ENCODE measurements at places on chromosomes 13 and 19.

GRCh38 chr13:77184455-77184854 is 142.4 kb downstream of the MYCBP2 start:
- no peak for DNase-seq

DNA sequence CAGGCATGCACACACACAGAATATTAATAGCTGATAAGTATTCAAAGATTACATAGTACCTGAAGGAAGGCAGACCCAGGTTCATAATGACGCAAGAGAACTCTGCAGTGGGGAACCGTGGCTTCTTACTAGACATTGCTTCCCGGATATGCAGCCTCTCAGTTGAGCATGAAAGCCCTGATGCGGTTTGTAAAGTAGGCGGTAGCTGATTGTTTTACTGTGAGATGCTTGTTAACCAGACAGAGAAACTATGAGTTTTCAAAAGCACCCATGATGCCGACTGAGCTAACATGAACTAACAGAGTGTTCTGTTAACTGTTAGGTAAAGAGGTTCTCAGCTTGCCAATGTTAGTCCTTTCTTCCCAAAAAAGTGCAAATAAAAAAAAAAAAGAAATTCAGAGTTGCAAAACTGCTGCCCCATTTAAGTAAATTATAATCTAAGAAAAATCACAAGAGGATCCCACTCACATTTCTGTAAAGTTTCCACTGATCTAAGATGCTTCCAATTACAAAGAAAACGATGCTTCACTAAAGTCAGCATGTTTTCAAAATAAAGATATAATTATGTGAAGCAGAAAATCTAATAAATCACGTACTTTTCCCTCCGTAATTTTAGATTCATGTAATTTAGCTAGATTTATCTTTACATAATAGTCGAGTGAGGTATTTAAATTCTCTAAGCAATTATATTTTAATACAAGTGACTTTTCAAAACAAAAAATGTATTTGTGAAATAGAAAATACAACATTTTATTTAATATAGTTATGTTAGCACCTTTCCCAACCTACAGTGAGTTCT is 2.2 kb downstream of the FLT1 start:
- DNase-seq, result no peak

DNA sequence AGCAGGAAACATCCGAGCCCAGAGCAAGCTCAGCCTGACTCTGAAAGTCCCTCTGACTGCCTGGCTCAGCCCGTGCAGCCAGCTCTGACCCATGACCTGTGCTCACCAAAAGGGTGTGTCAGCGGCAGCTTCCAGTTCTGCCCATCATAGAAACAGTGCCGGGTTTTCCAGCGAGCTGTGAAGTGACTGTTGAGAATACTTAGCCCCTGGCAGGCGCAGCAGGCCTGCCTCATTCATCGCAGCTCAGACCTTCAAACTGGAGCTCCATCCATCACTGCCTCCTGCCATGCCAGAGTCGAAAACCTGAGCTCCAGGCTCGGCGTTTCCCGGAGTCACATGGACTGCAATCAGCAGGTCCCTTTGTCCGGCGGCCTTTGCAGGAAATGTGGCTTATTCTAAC is 16.3 kb upstream of the GSX1 start:
- DNase-seq, result no peak

GRCh38 chr13:70945506-70945905 is 837.3 kb upstream of the KLHL1 start:
- no peak for DNase-seq

- peak; percentile 23 for DNase-seq
Measured at GRCh38 chr19:2455851-2456570, 748 bp downstream of the LMNB2 start.

DNA sequence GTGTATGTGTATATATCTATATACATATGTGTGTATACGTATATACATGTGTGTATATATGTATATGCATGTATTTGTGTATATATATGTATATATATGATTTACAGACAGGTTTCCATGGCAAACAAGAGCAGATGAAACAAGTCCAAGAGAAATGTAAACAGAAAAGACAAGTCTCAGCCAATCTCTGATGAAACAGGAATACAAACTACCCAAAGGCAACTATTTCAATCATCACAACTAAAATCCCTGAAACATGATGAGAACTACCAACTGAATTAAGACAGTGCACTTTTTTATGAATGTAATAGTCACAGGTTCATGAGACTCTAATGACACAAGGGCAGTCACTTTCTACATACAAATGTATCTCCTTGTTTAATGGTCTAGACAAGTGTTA is 140.2 kb downstream of the TNFRSF19 start:
- no peak for DNase-seq

DNA sequence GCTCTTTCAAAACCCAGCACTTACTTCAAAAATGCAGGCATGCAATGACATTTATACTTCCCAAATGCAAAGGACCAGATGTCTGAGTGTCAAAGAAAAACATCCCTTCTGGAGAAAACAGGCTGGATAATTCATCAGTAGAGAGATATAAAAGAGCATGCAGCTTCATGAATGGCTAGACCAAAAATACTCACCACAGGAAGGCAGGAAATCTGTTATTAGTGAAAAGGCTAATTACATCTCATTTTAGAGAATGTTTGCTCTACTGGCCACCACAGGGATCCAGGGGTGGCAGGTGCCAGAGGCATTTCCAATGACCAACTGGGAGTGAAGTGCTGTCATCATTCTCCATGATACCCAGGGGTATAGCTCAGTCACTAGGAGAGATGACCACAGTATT is 106.5 kb downstream of the LHFPL6 start:
- no peak for DNase-seq

DNA sequence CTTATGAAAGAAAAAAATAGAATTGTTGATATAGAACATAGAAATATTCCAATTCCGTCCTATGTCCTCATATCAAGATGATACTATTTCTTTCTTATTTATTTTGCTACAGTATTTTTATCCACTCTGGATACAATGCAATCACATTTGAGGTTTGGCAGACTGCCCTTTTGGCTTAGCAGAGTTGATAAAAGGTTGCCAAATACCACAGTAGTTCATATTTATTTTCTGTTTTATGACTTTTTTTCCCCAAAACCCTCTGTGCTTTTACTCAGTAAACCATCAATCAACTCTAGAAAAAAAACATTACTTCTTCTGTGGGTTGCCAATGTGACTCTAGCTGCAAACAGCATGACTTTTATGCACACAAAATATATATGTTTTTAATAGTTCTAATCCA is 424.5 kb downstream of the PCDH9 start:
- no peak for DNase-seq

GRCh38 chr19:10104665-10105508 is 1.3 kb upstream of the PPAN start:
- no peak for DNase-seq

DNA sequence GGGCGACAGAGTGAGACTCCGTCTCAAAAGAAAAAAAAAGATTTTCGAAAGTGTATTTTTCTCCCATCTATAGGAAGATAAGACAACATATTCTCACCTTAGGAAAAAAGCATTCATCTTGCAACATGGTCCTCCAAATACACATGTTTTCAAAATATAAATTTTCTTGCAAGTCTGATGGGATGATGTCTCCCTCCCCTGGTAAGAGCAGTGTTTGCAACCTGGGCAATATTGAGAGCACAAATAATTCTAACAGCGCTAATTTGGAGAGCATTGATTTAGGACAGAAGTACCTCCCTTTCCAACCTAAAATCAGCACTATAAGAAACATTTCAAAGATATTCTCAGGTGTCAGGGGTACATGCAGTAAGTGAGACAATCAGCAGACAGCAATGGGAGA is 61.0 kb upstream of the SHISA2 start:
- DNase-seq, result no peak

GRCh38 chr13:77861741-77862140 is 56.9 kb downstream of the EDNRB start:
- no peak for DNase-seq

DNA sequence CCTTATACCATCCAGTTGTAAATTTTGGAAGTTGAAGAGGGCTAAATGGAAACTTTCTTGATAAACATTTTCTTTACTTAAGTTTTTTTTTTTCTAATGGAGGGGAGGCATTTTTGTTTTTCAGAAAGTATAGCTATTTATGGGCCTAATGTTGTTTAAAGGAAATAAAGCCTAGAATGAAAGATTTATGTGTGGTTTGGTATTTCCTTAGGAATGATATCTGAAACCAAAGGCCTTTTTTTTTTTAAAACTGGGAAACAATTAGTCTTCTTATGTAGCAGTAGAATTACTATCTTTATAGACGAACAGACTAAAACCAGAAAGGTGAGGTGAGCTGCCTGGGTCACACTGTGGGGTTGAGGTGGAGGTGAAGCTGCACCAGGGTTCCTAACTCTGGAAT is 80.1 kb downstream of the ESD start:
- DNase-seq, result no peak

DNA sequence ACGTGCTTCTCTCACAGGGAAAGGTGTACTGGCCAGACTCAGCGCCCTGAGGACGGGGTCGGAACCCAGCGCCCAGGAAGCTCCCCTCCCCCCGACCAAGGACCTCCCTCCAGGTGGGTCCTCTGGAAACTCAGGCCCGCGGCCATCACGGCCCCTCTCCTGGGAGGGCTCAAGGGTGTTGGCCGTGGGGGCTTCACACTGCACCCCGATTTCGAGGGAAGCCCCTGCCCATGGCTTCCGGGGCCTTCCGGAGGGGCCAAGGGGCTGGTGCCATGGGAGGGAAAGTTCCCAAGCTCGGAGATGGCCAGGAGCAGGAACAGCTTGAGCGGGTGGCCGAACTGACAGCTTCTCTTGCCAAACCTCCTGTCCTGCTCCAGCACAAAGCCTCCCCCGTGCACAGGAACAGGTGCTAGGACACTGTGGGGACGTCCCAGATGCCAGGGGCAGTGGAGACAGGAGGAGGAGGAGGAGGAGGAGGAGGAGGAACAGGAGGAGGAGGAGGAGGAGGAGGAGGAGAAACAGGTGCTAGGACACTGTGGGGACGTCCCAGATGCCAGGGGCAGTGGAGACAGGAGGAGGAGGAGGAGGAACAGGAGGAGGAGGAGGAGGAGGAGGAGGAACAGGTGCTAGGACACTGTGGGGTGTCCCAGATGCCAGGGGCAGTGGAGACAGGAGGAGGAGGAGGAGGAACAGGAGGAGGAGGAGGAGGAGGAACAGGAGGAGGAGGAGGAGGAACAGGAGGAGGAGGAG is 10.0 kb downstream of the SBNO2 start:
- DNase-seq, result no peak

GRCh38 chr19:10514211-10515145 is 2.8 kb downstream of the S1PR5 start:
- no peak for DNase-seq

DNA sequence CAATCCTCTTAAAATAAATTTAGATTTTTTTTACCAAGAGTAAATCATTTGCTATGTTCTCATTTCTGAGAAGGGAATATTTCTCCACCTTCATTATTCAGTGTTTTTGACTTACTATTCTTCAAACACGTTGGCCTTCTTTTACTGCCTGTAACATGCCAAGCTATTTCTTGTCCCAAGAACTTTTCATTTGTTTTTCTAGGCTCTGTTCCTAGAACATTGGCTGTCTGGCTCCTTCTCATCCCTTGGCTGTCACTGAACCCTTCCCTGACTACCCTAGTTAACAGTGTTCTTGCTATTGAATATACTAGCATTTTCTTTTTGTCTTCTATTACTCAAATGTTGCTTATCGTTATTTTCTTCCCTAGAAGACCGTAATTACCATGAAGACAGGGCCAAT is 248.1 kb downstream of the ITGBL1 start:
- DNase-seq, result no peak

DNA sequence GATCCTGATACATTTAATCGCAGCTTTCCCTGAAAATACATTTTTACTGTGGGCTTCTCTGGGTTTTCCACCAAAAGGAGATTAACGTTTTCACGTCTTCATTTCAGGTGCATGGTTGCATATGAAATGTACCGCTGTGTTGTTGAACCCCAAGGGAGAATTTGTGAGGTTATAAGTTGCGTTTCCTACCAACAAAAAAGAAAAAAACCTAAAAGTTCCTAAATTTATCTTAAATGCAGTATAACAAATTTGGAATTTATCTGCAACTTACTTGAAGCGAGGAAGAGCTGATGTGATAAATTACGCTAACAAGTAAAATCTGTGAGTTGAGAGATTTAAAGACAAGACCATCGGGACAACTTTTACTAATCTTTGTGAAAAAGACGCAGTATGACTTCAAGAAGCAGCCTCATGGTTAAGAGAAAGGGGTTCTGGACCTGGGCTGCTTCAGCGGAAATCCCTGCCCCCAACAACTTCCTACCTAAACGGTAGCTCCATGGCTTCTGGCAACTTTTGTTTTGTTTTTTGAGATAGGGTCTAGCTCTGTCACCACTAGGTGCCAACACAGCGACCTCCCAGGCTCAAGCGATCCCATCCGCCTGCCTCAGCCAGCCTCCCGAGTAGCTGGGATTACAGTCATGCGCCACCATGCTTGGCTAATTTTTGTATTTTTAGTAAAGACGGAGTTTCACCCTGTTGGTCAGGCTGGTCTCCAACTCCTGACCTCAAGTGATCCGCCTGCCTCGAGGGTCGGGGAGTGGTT is 958 bp upstream of the OBI1 start:
- DNase-seq, result peak; percentile 11

GRCh38 chr13:35700671-35701070 is 224.2 kb upstream of the MAB21L1 start:
- no peak for DNase-seq

DNA sequence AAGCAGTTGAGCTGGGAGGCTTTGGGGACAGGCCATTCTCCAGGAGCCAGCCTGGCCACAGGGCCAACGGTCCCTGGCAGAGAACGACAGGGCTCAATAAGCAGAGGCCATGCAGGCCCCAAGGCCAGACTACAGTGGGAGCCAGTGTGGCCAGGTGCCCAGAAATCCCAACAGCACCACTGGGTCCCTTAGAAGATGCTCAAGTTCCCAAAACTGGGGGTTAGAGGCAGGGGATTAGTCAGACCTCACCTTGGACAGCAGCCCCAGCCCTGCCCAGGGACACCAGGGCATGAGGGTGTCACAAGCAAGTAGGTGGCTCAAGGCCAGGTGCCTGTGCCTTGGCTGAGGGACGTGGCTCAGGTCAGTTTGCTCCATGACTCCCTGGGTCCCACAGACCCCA is 12.8 kb downstream of the SCGB2B2 start:
- no peak for DNase-seq

DNA sequence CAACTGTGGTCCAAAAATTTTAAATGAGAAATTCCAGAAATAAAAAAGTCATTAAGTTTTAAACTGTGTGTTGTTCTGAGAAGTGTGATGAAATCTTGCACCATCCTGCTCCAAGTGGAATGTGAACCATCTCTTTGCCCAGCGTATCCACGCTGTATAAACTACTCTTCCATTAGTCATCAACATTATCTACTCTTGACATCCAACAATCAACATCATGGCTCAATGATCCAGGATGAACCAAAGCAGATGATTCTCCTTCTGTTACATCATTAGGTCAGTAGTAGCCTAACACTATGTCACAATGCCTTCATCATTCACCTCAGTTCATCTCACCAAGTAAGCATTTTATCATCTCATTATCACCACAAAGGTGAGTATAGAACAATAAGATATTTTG is 55.3 kb downstream of the SUCLA2 start:
- no peak for DNase-seq
